ENCODE measurements at places on chromosomes 11 and 22.

- DNase-seq: no peak
These were observed 104.2 kb downstream of the NAV2 start for GRCh38 chr11:19816817-19817216.

- DNase-seq: no peak
These were observed 2.1 kb downstream of the FEZ1 start for GRCh38 chr11:125494031-125494360.

- DNase-seq: no peak
These were observed 808.0 kb downstream of the DLG2 start for GRCh38 chr11:84819128-84819527.

DNA sequence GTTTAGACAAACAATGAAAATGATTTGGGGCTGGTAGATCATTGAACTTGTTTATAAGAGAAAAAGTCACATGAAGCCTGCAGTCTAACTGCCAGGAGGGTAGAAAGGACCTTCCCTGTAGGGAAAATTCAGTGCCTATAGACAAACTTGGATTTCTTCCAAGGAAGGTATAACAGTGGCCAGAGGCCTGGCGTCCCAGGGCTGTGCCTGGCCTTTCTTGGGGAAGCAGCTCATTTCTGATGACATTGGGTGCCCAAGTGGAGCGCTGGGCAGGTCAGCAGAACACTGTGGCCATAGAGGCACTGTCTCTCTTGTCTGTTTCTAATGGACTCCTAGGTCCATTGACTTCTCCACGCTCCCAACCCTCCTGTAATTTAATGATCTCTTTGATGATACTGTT is 6.6 kb upstream of the FXYD6 start:
- DNase-seq: no peak

GRCh38 chr11:90341986-90342385 is 119.1 kb upstream of the CHORDC1 start:
- DNase-seq: no peak

- no peak for DNase-seq
These were observed 6.3 kb downstream of the FXYD2 start for GRCh38 chr11:117818041-117818873.

DNA sequence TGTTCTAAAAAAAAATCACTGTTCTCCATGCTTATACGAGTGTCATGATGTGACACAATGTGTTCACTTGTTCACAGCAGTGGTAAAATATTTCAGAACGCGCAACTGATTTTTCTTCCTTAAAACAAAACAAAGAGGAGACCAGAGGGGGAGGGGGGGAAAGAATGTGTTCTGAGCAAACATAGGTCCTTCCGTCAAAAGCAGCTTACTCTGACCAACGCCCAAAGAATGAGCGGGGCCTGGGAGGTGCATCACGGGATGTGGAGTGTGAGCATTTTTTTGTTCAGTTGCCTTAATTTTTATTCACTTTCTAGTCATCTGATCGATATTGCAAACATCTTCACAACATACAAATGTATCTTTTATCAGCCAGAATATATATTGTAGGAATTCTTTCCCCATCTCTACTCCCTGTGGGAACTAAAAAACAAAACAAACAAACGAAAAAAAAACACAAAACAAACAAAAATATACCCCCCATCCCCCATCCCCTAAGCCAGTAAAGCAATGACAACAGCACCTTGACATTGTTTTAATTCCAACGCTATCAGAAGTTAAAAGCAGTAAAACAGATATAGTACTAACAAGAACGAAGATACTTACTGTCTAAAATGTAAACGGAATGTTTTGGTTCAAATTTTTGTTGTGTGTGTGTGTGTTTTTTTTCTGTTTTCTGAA is 43.3 kb downstream of the BDNF start:
- no peak for DNase-seq

DNA sequence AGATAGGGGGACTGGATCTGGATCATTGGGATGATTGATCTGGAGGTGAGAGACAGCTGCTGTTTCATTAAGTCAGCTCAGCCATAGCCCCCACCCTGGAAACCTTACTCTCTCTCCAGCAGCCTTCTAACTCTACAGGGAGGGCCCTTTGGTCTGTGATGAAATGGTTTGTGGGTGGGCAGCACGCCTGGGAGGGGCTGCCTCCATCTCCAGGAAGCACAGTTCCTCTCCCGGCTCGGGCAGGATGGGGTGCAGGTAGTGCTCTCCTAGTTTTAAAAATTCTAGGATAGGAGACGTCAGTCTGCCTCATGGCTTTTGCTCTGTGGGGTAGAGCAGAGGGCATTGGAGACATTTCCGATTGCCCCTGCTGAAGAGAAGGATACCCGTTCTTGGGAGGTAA is 89.7 kb downstream of the CEP164 start:
- DNase-seq: no peak

DNA sequence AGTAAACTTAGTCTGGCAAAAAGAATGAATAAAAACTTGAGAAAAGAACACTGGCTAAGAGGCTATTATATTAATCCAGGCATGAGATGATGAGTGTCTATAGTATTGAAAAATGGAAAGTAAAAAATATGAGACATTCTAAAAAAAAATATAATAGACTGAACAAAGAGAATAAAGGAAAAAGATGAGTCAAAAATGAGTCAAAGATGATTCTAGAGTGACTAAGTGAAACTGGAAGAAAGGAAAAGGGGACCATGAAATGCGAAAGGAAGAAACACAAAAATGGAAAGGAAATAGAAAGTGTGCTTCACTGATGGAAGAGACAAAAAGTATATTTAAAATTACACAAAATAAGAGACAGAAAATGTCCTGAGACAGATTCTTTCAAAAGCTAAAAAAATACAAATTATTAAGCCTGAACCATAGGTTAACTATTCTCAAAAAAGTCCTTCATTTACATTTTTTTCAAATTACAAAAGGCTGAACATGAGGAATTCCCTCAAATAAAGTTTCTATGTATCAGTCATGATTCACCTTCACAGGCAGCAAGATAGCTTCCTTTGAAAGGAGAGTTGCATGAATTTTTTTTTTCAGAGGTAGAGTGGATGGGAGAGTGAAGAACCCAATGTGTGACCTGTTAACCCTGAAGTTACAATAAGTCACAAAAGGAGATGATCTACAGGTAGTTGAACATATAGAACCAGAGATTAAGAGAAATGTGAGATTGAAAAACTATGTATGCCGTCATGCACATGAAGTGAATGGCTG is 75.2 kb downstream of the EIF3M start:
- DNase-seq: no peak

- no peak for DNase-seq
These were observed 6.3 kb downstream of the OR10V1 start for GRCh38 chr11:59707371-59707770.

DNA sequence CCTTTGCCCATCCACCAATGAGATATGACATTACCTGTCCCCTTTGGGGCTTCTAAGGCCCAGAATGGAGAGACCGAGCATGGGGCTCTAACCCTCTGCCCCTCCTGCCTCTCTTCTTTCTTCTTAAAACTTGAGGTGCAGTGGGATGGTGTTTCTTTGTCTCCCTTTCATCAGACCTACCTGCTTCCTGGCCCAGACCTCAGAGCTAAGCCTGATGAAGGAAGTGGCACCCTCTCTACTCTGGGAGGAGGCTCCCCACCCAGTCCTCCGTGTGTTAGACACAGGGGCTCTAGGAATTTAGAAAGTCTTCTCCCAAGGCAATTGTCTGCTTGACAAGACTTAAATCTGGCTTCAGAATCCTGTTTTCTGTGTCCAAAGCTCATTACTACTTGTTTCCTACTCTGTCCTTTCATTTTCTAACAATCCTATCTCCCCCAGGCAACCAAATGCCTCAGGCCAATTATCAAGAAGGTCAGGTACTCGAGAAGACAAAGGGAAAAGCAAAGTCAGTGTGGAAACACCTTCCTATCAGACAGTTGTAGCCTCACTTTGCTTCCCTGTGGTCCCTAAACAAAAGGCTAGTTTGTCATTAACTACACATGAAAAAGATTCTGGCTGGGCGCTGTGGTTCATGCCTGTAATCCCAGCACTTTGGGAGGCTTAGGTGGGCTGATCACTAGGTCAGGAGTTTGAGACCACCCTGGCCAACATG is 20.3 kb upstream of the PARVA start:
- no peak for DNase-seq

DNA sequence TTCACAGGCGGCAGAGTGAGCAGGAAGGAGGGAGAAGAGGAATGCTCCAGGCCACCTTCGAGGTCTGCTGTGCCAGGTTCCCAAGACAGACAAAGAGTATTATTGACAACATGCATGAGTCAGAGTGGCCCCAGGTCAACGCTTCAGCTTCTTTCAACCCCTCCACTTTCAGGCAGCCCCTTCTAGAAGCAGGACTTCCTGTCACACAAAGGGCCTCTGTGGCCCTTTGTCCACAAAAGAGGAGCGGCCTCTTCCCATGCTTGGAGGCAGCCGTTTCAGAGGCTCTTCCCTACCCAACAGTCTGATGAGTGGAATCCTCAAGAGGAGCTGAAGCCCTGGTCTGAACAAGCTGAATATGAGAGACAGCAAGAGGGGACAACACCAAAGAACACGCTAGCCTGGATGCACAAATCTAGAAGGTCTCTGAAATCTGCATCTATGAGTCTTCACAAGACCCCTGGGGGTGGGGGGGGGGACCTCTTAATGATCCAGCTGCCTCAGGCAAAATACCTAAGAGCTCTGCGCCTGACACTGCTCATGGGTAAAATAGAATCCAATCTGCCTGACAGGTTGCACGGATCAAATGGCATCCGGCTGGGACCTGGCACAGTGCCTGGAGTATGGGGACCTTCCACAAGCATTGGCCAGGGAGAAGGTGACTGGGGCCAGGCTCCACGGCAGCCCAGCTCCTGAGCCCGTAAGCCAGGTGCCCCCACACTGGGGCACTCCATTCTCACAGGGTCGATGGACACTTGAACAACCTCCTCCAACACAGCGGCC is 67.5 kb downstream of the PACSIN2 start:
- no peak for DNase-seq

GRCh38 chr11:75311858-75312288 is 39.6 kb downstream of the ARRB1 start:
- DNase-seq: no peak

- DNase-seq: no peak
These were observed 42.7 kb upstream of the KCNJ11 start for GRCh38 chr11:17431139-17431538.

DNA sequence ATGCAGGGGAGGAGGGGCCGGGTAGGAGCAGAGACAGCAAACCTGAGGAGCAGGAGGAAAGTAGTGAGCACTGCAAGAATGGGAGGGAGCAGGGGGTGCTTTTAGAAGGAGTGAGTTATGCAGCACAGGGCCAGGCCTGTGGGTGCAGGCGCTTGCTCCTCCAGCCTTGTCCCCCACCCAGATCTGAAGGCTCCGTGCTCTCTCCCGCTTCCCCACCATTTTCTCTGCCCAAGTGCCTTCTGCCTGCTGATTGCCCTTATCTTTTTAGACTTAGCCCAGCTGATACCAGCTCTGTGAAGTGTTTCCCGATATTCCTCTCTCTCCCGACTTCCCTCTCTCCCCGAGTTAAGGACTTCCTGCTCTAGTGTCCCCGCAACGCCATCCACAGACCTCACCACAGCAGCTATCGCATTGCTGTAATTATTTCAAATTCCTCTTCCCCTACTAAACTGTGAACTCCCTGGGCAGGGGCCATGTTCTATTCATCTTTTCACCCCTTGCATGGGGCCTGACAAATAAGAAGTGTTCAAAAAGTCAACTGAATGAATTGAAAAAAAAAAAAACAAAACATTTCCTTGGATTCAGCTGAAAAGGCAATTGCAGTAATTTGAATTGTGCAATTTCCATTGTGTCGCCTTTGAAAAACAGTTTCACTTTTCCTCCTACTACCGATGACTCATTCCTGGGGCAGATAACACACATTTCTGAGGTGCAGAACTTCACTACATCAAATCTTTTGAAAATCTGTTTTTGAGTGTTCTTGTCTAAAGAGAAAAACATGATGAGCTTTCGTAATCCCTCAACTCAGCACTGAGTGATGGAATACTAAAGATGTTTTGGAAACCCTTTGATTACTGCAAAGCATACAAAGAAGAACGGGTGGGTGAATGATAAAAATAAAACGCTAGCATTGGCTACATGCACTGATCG is 69.7 kb upstream of the BMAL1 start:
- DNase-seq: no peak

DNA sequence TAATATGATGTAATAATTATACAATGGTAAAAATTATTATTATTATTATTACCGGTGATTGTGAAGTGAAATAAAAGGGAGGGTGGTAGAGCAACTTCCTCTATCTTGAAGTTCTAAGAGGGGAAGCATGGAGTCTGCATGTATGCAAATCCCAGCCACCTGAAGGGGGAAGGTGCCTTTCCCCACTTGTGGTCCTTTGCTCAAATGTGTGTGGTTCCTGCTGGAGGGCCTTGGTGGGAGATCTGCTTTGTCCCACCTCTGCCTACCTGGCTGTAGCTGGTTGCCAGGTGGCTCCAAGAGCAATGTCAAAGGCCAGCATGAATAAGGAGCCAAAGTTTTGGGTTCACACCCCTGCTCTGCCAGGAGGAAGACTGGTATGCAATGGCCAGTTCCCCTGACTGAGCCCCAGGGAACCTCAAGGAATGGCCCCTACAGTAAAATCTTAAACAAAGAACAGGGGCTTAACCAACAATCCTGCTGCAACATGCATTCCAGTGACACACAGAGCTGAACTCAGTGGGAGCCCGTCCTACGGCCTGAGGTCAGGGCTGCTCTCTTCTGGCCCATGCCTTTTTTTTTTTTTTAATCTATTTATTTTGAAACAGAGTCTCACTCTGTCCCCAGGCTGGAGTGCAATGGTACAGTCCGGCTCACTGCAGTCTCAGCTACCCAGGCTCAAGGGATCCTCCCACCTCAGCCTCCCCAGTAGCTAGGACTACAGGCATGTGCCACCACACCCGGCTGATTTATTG is 8.5 kb downstream of the TMEM132A start:
- DNase-seq: no peak

DNA sequence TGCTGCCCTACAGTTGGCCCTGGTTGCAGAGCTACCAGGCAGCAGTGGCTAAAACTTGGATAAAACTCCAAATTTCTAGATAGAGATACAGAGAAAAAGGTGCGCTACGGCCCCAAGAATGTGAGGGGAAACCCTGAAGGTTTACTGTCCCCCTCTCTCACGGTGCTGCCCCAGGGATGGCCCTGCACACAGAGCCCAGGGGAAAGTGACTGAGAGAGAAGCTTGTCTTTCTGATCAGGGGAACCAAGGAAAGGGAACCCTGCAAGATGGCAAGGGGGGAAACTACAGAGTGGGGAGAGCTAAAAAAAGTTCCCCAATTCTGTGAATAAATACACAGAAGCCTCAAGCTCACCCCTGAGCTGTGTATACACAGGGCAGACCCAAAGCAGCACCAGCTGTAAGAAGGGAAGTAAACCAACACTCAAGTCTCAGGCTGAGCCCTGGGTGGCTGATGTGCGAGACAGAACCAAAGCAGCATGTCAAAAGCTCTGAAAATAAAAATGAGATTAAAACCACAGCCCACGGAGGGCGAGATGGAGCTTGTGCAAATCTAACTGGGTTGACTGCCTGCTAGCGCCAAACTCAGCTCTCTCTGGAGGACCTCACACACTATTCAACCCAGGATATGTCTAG is 22.1 kb downstream of the GNB1L start:
- DNase-seq: no peak

DNA sequence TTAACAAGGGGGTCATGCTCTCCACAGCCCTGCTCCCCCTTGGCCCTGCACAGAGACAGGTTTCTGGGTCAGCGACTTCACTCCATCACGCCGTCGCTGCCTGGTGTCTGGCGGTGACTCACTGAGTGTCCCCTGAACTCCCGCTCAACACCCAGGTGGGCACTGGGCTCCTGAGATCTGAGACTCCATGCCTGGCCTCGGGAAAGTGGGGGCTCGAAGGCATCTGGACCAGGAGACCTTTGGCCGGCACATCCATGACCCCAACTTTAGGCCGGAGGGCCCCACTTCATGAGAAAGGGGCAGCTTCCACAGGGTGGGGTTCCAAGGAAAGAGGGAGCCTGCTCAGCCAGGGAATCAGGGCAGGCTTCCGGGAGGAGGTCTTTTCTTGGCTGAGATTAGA is 79.3 kb upstream of the PRR5 start:
- DNase-seq: no peak

Measured in activated CD4-positive, alpha-beta T cell treated with anti-CD3 and anti-CD28 coated beads for 24 hours (primary cell).